ENCODE measurements at places on chromosomes 6 and 20. TPM values are rescaled to one million over a fixed set of nuclear protein-coding genes. Genes with fewer than 3 reads are reported as not detected.

The ACTR5 gene
- total RNA-seq, result 22.7 TPM

DNA sequence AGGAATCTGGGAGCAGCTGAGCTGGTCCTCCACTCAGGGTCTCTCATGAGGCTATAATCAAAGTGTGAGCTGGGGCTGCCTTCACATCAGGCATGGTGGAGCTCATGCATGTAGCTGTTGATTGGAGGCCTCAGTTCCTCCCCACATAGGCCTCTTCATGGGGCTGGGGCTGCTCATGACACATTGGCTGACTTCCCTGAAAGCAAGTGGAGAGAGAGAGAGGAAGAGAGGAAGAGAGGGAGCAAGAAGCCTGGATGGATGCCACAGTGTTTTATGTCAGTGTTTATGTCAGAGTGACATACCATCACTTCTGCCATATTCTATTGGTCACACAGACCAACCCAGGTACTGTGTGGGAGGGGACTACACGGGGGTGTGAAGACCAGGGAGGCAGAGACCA, 43.8 kb downstream of the EYA2 start:
- DNase-seq, result no peak
- no peaks in the 10 kb centered on the region for H3K4me1 ChIP-seq
- H3K36me3 ChIP-seq, result no peaks in the 10 kb centered on the region

DNA sequence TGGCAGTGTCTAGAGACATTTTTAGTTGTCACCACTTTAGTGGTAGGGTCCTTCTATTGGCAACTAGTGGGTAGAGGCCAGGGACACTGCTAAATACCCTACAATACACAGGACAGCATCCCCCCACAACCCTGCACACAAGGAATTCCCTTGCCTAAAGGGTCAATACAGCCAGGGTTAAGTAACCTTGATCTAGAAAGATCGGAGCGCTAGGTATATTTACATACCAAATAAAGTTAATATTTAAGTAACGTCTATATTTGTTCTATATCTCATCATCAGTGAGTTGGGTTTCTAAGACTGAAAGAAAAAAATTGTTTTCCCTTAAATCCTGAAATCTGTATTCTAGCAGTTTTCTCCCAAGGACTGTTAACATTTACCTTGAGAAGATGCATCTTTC, 16.1 kb downstream of the BFSP1 start:
- H3K27ac ChIP-seq, result no peak overlapping the region
- no peaks in the 10 kb centered on the region for H3K4me1 ChIP-seq
- no peaks in the 10 kb centered on the region for H3K36me3 ChIP-seq
- no peak overlapping the region for H3K4me3 ChIP-seq
- DNase-seq, result no peak

The HMGA1 gene
- total RNA-seq, result 204 TPM

GRCh38 chr6:7479801-7480266, 61.6 kb upstream of the DSP start:
- H3K27ac ChIP-seq, result no peak overlapping the region
- no peak for DNase-seq
- H3K36me3 ChIP-seq, result no peaks in the 10 kb centered on the region
- no peaks in the 10 kb centered on the region for H3K4me1 ChIP-seq

- no peaks in the 10 kb centered on the region for H3K36me3 ChIP-seq
- H3K4me3 ChIP-seq, result no peak overlapping the region
- H3K27ac ChIP-seq, result no peak overlapping the region
- H3K4me1 ChIP-seq, result no peaks in the 10 kb centered on the region
- DNase-seq, result peak; percentile 73
These were observed 58.7 kb upstream of the TGM3 start for GRCh38 chr20:2237059-2237458.

GRCh38 chr6:150647051-150647450, 47.4 kb downstream of the PLEKHG1 start:
- no peak for DNase-seq
- H3K27me3 ChIP-seq, result no peaks in the 10 kb centered on the region
- no peaks in the 10 kb centered on the region for H3K36me3 ChIP-seq
- no peak overlapping the region for H3K4me3 ChIP-seq
- H3K27ac ChIP-seq, result no peak overlapping the region

GRCh38 chr20:2332711-2333110, 36.9 kb downstream of the TGM3 start:
- no peaks in the 10 kb centered on the region for H3K27me3 ChIP-seq
- DNase-seq, result no peak

The ZNF341 gene
- total RNA-seq, result 8.7 TPM

The CALHM4 gene
- total RNA-seq, result 0.25 TPM

The ZDHHC14 gene
- total RNA-seq, result 74.9 TPM

- no peaks in the 10 kb centered on the region for H3K27me3 ChIP-seq
- H3K4me1 ChIP-seq, result peaks cover 47% of the 10 kb centered on the region
- peak overlapping the region; percentile 82 for H3K27ac ChIP-seq
- H3K4me3 ChIP-seq, result peak overlapping the region; percentile 52
These were observed 200 bp downstream of the ZBTB22 start for GRCh38 chr6:33317419-33317668.

- peaks cover 11% of the 10 kb centered on the region for H3K4me1 ChIP-seq
- H3K27me3 ChIP-seq, result no peaks in the 10 kb centered on the region
- DNase-seq, result peak; percentile 51
- no peaks in the 10 kb centered on the region for H3K36me3 ChIP-seq
- H3K27ac ChIP-seq, result no peak within 1 kb of the TSS
These were observed at the start of gene PHACTR3 for GRCh38 chr20:59603781-59604541. TSS of gene PHACTR3 (plus strand) at chr20:59604540. CDS start at chr20:59605015, 475 bp downstream.

DNA sequence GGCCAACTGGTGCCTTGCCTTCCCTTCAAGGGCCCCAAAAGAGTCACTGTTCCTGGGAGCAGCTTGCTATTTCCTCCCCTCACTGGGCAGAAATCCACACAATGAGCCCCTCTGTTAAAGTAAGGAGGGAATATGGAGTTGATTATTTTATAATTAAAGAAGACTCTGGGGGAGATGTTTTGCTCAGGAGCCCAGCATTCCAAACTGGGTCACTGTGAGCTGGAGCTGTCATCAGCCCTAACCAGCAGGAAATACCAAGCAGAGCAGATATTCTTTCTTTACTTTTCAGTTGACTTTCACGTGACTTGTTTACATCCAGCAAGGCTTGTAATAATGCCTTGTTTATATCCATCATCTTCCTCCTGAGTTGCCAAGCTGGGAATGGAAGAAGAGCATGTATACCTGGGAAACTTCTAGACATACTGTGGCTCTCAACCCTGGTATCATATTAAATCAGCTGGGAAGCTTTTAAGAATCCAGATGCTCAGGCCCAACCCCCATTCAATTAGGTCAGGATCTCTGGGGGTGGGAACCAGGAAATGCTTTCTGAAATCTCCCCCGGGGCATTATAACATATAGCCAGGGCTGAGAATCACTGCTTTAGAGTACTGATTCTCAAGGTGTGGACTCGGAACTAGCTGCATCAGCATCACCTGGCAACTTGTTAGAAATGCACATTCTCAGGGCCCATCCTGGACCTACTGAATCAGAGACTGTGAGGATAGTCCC, 175.6 kb upstream of the MYLIP start:
- no peak overlapping the region for H3K4me3 ChIP-seq
- no peak overlapping the region for H3K27ac ChIP-seq
- H3K4me1 ChIP-seq, result peaks cover 7% of the 10 kb centered on the region
- H3K27me3 ChIP-seq, result no peaks in the 10 kb centered on the region
- H3K36me3 ChIP-seq, result no peaks in the 10 kb centered on the region
- no peak for DNase-seq

- no peaks in the 10 kb centered on the region for H3K27me3 ChIP-seq
- DNase-seq, result no peak
- no peaks in the 10 kb centered on the region for H3K4me1 ChIP-seq
- H3K27ac ChIP-seq, result no peak overlapping the region
These were observed 34.3 kb downstream of the GJA10 start for GRCh38 chr6:89928604-89929003.

- H3K4me1 ChIP-seq, result no peaks in the 10 kb centered on the region
- DNase-seq, result no peak
- no peak overlapping the region for H3K4me3 ChIP-seq
- no peaks in the 10 kb centered on the region for H3K36me3 ChIP-seq
- H3K27ac ChIP-seq, result no peak overlapping the region
These were observed 52.5 kb downstream of the HIVEP1 start for GRCh38 chr6:12064538-12065071.

- no peak overlapping the region for H3K4me3 ChIP-seq
- no peak overlapping the region for H3K27ac ChIP-seq
- no peak for DNase-seq
- H3K4me1 ChIP-seq, result no peaks in the 10 kb centered on the region
- no peaks in the 10 kb centered on the region for H3K27me3 ChIP-seq
These were observed 3.7 kb upstream of the CST11 start for GRCh38 chr20:23456409-23456808.

The RBM12 gene
- total RNA-seq, result 40.8 TPM

The CRIP3 gene
- 33.4 TPM for total RNA-seq

The MLN gene
- not detected for total RNA-seq

The PRELID3B gene
- total RNA-seq, result 35.3 TPM

GRCh38 chr20:20498076-20498861, 130.4 kb downstream of the INSM1 start:
- DNase-seq, result no peak
- no peak overlapping the region for H3K27ac ChIP-seq
- H3K27me3 ChIP-seq, result no peaks in the 10 kb centered on the region
- H3K4me3 ChIP-seq, result no peak overlapping the region
- no peaks in the 10 kb centered on the region for H3K4me1 ChIP-seq
- H3K36me3 ChIP-seq, result no peaks in the 10 kb centered on the region

GRCh38 chr20:4235512-4236043, 220.2 kb upstream of the RNF24 start:
- H3K27ac ChIP-seq, result no peak overlapping the region
- DNase-seq, result no peak
- H3K4me1 ChIP-seq, result peaks cover 20% of the 10 kb centered on the region
- H3K4me3 ChIP-seq, result no peak overlapping the region

The CLPSL2 gene
- not detected for total RNA-seq

- H3K4me3 ChIP-seq, result peak within 1 kb of the TSS; percentile 87
- no peaks in the 10 kb centered on the region for H3K36me3 ChIP-seq
- H3K27ac ChIP-seq, result peak within 1 kb of the TSS; percentile 98
- peak; percentile 80 for DNase-seq
These were observed at the start of gene RNF217 for GRCh38 chr6:124961777-124962638. TSS of gene RNF217 (plus strand) at chr6:124962437. CDS start at chr6:124962545, 108 bp downstream.

- DNase-seq, result no peak
- no peak overlapping the region for H3K27ac ChIP-seq
- H3K4me3 ChIP-seq, result no peak overlapping the region
- H3K4me1 ChIP-seq, result no peaks in the 10 kb centered on the region
- H3K36me3 ChIP-seq, result no peaks in the 10 kb centered on the region
These were observed 646.7 kb upstream of the PTCHD4 start for GRCh38 chr6:48757661-48758060.

The TRIM10 gene
- total RNA-seq, result not detected

GRCh38 chr20:1196634-1197033, 6.6 kb upstream of the C20orf202 start:
- no peaks in the 10 kb centered on the region for H3K27me3 ChIP-seq
- no peak overlapping the region for H3K27ac ChIP-seq
- no peaks in the 10 kb centered on the region for H3K36me3 ChIP-seq
- H3K4me3 ChIP-seq, result no peak overlapping the region

- no peaks in the 10 kb centered on the region for H3K27me3 ChIP-seq
- H3K36me3 ChIP-seq, result no peaks in the 10 kb centered on the region
- H3K4me3 ChIP-seq, result no peak overlapping the region
- no peak for DNase-seq
- H3K4me1 ChIP-seq, result no peaks in the 10 kb centered on the region
These were observed 149.3 kb upstream of the FOXQ1 start for GRCh38 chr6:1162367-1163275.

The PPIL6 gene
- total RNA-seq, result 15.2 TPM

The RBPJL gene
- total RNA-seq, result 1.1 TPM

- H3K4me3 ChIP-seq, result no peak overlapping the region
- no peak overlapping the region for H3K27ac ChIP-seq
- no peaks in the 10 kb centered on the region for H3K4me1 ChIP-seq
These were observed 39.5 kb upstream of the VAPB start for GRCh38 chr20:58349570-58349969.

The SPO11 gene
- total RNA-seq, result 12.3 TPM

GRCh38 chr20:4068708-4069107, 53.4 kb upstream of the RNF24 start:
- no peak overlapping the region for H3K4me3 ChIP-seq
- H3K27ac ChIP-seq, result no peak overlapping the region
- DNase-seq, result no peak
- no peaks in the 10 kb centered on the region for H3K36me3 ChIP-seq
- no peaks in the 10 kb centered on the region for H3K27me3 ChIP-seq

- DNase-seq, result no peak
- H3K4me1 ChIP-seq, result no peaks in the 10 kb centered on the region
- H3K27ac ChIP-seq, result no peak overlapping the region
- H3K36me3 ChIP-seq, result no peaks in the 10 kb centered on the region
These were observed 66.7 kb downstream of the VEGFA start for GRCh38 chr6:43836507-43837240.

DNA sequence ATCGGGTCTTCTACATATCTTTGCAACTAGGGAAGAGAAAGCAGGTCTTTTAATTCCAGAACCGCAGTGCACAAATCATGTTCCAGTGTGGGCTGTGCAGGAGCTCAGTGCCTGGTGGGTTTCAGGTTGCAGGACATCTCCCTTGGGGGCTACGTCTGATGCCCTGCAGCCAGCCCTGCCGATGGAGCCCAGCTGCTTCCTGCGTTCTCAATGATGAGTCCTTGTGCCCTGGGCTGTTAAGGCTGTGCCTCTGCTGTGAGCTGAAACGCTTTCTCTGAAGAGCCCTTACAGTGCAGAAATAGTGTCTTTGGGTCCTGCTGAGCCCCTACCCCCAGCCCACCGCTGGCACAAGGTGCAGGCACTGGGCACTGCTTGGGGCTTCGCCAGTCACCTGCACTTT, 192.9 kb downstream of the SYNDIG1 start:
- no peak overlapping the region for H3K4me3 ChIP-seq
- no peaks in the 10 kb centered on the region for H3K4me1 ChIP-seq
- no peak for DNase-seq
- no peaks in the 10 kb centered on the region for H3K27me3 ChIP-seq

GRCh38 chr20:47382746-47383415, 26.4 kb upstream of the ZMYND8 start:
- no peak overlapping the region for H3K4me3 ChIP-seq
- H3K4me1 ChIP-seq, result peaks cover 7% of the 10 kb centered on the region
- H3K27me3 ChIP-seq, result no peaks in the 10 kb centered on the region
- no peak overlapping the region for H3K27ac ChIP-seq
- no peaks in the 10 kb centered on the region for H3K36me3 ChIP-seq

The RAET1L gene
- not detected for total RNA-seq

The TNNC2 gene
- total RNA-seq, result 4.6 TPM

The CTAGE9 gene
- 10.3 TPM for total RNA-seq
